ENCODE measurements at places on chromosomes 5 and 9.

DNA sequence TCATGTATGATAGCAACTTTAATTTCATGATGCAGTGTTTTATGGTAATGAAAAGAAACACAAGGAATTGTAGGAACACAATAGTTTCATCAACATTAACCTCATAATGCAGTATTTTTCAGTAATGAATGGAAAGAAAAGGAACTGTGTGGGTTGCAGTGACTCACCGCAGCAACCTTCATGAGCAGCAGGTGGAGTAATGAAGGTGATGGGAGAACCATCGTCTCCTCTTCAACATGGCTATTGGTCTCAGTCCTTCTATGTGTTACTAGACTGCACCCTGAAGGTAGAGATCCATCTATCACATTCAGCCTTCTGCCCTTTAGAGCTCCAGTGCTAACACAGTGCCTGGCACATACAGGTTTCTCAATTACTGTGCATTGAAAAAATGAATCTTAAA lies 58.0 kb downstream of the TMEM215 start:
- DNase-seq = no peak

GRCh38 chr5:112669328-112669963 lies 68.2 kb upstream of the APC start:
- no peak for DNase-seq

DNA sequence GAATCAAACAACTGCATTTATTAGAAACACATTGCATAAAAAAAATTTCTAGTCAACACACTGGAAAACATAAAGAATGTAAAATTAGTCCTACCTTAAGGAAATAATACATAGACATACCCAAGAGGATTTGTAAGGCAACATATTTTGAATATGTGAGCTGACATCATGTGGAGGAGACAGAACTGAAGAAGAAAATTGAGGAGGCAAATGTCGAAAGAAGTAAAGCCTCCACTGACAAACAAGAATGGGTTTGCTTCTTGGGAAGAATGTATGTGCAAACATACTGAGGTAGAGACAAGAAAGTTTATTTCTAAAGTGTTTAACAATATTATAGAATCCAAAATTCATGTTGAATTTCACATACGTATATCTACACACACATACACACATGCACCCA lies 363.0 kb upstream of the PDE4D start:
- DNase-seq = no peak

DNA sequence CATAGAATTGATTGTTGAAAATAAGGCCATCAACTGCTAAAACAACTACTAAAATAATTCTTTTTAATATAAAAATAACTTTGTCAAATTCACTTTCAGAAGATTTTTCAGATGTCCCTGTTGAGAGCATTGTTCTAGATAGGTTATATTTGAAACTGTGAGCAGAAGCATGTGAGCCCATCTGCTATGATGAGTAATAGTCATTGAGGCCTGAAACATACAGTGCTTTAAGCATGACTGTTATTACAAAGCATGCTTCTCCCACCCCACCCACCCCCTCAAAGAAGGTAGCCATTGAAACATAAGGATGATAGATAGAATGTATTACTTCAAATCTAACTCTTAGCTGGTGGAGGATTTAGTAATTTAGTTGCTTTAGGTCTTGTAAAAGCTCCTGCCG lies 86.0 kb downstream of the UHRF2 start:
- no peak for DNase-seq

DNA sequence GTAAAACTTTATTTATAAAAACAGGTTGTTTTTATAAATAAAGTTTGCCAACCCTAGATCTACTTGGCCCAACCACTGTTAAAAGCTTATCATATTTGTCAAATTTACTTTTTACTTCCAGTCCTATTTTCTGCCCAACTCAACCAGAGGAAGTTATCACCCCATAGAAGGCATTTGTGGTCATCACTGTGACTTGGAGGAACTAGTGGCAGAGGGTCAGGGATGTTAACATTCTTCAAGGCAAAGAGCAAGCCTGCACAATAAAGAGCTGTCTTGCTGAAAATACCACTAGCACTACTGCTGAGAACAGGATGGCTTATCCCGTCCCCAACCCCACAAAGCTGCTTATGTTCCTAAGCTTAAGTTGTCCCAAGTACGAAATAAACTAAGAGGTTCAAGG lies 22.3 kb downstream of the TTC33 start:
- no peak for DNase-seq
